ENCODE measurements at places on chromosomes 5 and 9. TPM values are rescaled to one million over a fixed set of nuclear protein-coding genes. Genes with fewer than 3 reads are reported as not detected.

LVRN gene
- total RNA-seq: not detected

TMEM215 gene
- not detected for total RNA-seq

SLC34A3 gene
- total RNA-seq: not detected

IGFBPL1 gene
- total RNA-seq: not detected

CFAP90 gene
- total RNA-seq: 0.37 TPM

SLC6A7 gene
- total RNA-seq: not detected

ENDOG gene
- 19.1 TPM for total RNA-seq

NMUR2 gene
- not detected for total RNA-seq

PTGES gene
- total RNA-seq: 7.4 TPM

LCN15 gene
- total RNA-seq: not detected

NR5A1 gene
- total RNA-seq: not detected

PPWD1 gene
- 23.2 TPM for total RNA-seq

CCL21 gene
- total RNA-seq: 0.81 TPM

FRMD3 gene
- total RNA-seq: 0.05 TPM

C7 gene
- total RNA-seq: 11,125 TPM

SHOC1 gene
- not detected for total RNA-seq

FBN2 gene
- 7.2 TPM for total RNA-seq

TAF1L gene
- not detected for total RNA-seq

HSPA4 gene
- total RNA-seq: 67.2 TPM

PCDHA2 gene
- not detected for total RNA-seq

HAPLN1 gene
- 0.34 TPM for total RNA-seq

SLC36A3 gene
- not detected for total RNA-seq

MYMK gene
- not detected for total RNA-seq

UQCRQ gene
- total RNA-seq: 161 TPM

FAF2 gene
- 27.1 TPM for total RNA-seq

SPINK13 gene
- 6.4 TPM for total RNA-seq

ARID3C gene
- total RNA-seq: 0.34 TPM

FAM221B gene
- not detected for total RNA-seq

TYRP1 gene
- total RNA-seq: not detected

LPAR1 gene
- 39.0 TPM for total RNA-seq

SLC6A3 gene
- not detected for total RNA-seq

FST gene
- total RNA-seq: 10.0 TPM

ZNF367 gene
- 0.50 TPM for total RNA-seq

FREM1 gene
- 0.19 TPM for total RNA-seq

BNC2 gene
- total RNA-seq: 29.7 TPM

VCAN gene
- total RNA-seq: 1,194 TPM

PTGES2 gene
- total RNA-seq: 40.7 TPM

SMIM33 gene
- not detected for total RNA-seq

PNPLA7 gene
- 3.3 TPM for total RNA-seq

SEMA6A gene
- 3.2 TPM for total RNA-seq

ADAMTS6 gene
- total RNA-seq: 1.7 TPM

PHF24 gene
- 0.06 TPM for total RNA-seq

SLC1A3 gene
- total RNA-seq: 12.3 TPM

HTR4 gene
- 0.44 TPM for total RNA-seq
